ENCODE measurements at places on chromosomes 1 and 21. TPM values are rescaled to one million over a fixed set of nuclear protein-coding genes. Genes with fewer than 3 reads are reported as not detected.

The LSM10 gene
- 44.7 TPM for total RNA-seq

The ITLN2 gene
- total RNA-seq, result not detected

The PRAMEF6 gene
- total RNA-seq, result not detected

The S100A2 gene
- not detected for total RNA-seq
